ENCODE measurements at places on chromosomes 3 and 15.

GRCh38 chr3:142007710-142008399, 131.4 kb downstream of the ATP1B3 start:
- no peak for DNase-seq

- no peak for DNase-seq
Observed at GRCh38 chr3:194686414-194686815, 732 bp downstream of the FAM43A start.

DNA sequence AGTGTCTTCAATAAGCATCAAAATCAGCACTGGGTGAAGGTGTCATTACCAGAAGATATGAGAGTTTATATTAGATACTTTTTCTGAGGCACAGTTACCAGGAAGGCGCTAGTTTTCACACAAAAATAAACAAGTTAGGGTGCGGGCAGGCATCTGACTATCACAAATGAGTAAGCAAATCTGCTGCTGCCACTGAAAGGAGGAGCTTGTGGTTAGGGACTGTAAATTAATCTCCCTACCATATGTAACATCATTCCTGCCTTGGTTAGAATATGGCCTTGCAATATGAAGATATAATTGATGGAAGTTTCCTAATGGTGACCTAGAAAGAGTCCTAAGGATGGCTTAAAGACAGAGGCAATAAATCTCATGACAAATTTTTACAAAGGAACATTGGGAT, 19.5 kb upstream of the EID1 start:
- DNase-seq, result no peak

DNA sequence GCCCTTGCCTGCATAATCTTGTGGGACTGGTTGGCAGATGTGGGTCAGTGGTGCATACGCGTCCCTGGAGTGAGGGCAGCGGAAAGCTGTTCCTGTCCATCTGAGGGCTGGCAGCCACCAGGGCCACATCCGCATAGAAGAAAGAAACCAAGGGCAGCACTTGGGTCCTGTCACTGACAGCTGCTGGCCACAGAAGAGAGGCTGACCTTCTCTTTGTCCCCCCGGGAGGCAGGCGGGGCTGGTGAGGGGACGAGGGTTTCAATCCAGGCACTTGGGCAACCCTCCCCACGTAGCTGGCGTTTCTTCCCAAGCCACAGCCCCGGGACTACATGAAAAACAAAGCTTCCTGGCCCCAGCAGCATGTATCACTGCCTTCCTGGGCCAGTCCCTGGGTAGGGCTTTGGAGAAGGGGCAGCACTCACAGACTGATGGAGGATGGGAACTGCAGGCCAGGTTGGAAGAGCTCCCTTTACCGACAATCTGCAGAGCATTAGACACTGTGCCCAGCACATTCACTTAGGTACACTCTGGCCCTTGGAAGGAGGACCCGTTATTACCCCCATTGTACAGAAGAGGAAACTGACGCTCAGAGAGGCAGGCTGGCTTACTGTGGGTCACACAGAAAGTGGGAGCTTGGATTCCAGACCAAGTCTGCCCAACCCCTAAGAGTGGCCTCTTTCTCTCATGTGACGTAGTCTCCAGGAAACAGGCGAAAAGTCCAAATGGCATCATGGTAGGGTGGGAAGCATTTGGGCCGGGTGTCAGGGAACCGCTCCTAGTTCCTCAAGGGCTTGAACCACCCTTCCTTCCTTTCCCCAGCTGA, 78.8 kb upstream of the SLC6A6 start:
- no peak for DNase-seq

- no peak for DNase-seq
Observed at GRCh38 chr3:37680401-37680800, 181.3 kb upstream of the CTDSPL start.

GRCh38 chr3:169965562-169966427, 812 bp upstream of the SEC62 start:
- DNase-seq, result no peak

DNA sequence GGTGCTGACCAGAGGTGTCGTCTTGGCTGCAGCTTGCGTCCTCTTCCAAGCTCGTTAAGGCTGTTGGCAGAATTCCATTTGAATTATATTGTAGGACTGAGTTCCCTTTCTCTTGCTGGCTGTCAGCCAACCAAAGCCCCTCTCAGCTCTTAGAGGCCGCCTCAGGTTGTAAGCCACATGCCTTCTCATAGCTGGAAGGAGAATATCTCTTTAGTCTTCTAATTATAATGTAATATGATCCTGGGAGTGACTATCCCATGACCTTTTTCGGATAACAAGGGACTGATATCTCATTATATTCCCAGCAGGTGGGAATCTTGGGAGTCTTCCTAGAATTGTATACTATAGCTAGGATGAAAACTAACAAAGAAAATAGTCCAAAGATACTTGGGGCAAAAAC, 4.8 kb downstream of the SCG5 start:
- DNase-seq, result no peak

GRCh38 chr3:149016242-149016641, 24.9 kb downstream of the GYG1 start:
- DNase-seq, result no peak

DNA sequence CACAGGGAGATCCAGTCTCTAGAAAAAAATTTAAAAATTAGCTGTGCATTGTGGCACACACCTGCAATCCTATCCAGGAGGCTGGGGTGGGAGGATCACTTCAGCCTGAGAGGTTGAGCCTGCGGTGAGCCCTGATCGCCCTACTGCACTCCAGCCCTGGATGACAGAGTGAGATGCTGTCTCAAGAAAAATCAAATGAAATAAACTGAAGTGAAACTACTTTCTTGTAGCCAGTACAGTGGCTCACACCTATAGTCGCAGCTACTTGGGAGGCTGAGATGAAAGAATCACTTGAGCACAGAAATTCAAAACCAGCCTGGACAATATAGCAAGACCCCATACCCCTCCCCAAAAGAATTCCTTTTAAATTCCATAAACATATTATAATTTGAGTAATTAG, 35.4 kb downstream of the SMARCC1 start:
- DNase-seq, result no peak

DNA sequence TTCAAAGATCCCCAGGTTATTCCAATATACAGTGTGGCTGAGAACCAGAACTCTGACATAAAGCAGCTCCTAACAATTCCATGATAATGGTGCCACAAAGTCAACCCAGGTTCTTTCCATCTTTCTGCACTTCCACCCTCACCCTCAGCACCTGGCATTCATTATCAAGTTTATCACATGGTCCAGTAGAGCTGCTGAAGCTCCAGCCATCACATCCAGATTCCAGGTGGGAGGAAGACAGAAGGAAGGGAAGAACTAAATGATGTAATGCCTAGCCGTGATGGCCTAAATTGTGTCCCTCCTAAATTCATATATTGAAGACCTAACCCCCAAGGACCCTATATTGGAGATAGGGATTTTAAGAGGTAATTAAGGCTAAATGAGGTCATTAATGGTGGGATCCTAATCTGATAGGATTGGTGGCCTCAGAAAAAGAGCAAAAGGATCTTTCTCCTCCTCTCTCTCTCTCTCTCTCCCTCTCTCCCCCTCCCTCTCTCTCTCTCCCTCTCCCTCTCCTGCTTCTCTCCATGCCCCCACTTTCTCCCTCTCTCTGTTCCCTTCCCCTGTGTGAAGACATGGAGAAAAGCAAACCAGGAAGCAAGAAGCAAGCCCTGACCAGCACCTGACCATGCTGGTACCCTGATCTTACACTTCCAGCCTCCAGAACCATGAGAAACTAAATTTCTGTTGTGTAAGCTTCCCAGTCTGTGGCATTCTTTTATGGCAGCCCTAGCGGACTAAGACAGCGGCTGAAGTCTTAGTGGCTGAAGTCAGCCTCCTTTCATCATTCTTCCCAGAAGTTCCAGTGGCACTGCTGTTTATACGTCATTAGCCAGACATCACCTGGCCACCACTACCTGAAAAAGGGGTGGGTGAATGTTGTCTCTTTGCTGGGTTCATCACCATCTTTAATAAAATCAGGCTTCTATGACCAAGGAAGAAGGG, 369.7 kb upstream of the PROK2 start:
- no peak for DNase-seq

- DNase-seq, result no peak
Observed at GRCh38 chr3:194339356-194339755, 11.8 kb downstream of the CPN2 start.

DNA sequence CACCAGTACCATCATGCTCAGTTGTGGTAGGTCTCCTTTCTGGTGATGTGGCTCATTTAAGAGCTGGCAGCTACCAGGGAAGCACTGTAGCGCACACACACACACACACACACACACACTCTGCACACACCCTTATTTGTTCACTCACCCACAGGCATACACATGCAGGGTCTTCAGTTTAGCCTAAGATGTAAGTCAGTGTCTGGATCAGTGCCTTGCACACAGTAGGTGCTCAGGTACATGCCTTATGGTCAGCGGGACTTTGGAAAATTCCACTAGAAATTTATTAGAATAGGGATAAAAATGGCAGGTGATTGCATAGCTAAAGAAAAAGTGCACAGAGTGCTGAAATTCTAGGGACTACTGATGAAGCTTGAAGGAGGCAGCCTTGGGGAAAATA, 23.6 kb downstream of the XYLB start:
- DNase-seq, result no peak

- DNase-seq, result no peak
Observed at GRCh38 chr3:51379301-51379700, 5.8 kb upstream of the MANF start.

- no peak for DNase-seq
Observed at GRCh38 chr15:23866832-23867231, 179.7 kb upstream of the NDN start.

DNA sequence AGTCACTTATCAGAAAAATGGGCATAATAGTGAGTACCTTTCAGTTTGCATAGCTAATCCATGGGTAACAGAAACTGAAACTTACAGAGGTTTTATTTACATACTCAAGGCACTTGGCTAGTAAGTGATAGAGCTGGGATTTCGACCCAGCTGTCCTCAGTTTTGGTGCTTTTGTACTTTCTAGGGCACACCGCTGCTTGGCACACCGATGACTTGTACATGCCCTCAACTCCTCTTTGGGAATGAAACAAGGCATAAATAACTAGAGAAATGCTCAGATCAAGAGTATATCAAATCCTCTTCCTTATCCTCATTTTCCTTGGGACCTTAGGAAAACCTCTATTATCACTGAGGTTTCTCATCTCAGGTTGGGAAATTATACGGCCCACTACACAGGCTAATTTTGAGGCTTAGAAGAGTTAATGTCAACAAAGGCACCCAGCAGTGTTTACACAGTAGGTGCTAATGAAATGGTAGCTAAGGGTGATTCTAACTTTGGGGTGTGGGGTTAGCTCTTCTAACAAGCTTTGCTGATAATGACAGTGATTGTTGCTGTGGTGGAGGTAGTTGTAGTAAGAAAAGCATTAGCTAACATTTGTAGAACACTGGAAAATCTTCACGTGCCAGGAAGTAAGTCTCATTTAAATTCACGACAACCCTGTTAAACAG, 20.3 kb upstream of the DGKG start:
- no peak for DNase-seq

DNA sequence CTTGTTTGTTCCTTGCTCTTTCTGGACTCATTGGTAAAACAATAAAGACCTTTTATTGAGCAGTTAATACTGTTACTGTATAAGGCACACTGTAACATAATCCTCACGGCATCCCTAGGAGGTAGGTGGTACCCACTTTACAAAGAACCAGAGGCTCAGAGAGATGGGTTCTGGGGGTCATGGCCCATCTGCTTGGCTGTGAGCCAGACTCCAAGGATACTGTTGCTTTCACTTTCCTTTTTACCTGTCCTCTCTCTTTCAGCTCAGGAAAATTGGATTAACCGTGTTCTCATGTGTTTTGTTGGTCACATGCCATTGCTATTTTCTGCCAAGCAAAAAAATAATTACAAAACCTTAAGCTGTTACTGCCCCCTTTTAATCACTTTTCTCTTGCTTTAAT, 34.8 kb upstream of the FILIP1L start:
- no peak for DNase-seq

- no peak for DNase-seq
Observed at GRCh38 chr3:138404121-138404520, 30.3 kb upstream of the ESYT3 start.

DNA sequence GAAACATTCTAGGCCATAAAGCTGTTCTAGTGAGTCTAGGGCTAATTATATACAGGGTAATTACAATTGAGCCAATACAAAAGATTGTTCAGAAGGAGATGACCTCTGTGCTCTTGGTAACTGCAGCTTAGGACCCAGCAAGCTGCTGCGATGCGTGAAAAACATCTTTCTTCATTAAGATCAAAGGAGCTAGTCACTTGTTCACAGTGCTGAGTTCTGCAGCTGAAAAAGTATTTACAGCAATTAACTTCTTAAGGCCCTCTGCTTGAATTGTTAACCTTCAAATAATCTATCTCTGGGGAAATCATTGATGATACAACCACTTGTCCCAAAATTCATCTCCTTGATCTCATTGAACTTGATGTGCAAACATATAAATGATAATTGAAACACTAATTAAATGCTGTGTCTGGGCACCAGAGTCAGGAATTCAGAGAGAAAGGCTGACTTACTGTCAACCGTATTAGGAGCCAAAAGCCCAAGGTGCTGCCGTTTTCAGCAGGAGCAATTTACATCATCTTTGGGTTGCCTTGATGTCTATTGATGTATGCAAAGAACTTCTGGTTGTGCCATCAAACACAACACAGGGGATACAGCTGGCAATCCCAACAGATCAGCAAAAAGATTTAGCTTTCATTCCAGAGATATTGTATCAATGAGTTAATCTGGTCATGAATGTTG, 213.0 kb downstream of the NECTIN3 start:
- no peak for DNase-seq
